Body of pancreas (tissue), 4 donors: ENCODE measurements at places on chromosomes 12 and 14.
A peak's percentile ranks its signal among the peaks of the same experiment; 100 is the strongest.

- H3K27ac ChIP-seq, result no peak overlapping the region
- H3K4me1 ChIP-seq, result no peaks in the 10 kb centered on the region
- H3K4me3 ChIP-seq, result no peak overlapping the region
- H3K27me3 ChIP-seq, result no peaks in the 10 kb centered on the region
- no peak for DNase-seq
These were observed 153.1 kb downstream of the BCAT1 start for GRCh38 chr12:24795699-24796347.

DNA sequence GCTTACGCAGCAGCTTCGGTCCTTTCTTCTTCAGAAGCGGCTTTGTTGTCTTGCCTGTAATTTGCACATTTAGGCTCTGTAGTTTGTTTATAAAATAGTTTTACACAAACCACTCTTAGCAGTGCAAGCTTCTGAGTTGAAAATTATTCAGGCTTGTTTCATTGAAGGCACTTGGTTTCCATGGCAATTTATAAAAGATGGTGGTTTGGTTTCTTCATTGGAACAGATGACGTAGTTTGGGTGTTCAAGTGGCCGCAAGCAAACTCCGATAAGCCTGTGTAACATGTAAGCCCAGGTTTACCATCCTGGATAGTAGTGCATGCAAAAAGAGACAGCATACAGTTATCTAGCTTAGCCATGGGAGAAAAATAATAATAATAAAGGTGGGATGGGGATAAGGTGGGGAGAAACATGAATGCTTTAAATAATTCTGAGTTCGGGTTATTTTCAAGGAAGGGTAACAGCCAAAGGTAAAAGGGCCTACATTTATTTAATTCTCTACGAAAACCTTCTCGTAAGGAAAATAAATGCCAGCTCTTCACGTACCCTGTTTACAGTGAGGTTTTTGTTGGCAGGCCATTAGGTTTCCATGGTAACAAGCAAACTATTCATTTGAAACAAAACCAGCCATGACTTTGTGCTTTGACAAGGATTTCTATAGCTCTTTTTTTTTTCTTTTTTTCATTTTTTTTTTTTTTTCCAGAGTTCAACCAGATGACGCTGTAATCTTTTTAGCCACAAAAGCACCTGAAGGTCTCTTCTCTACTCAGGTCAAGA is 189.6 kb upstream of the RPL10L start:
- H3K4me1 ChIP-seq, result no peaks in the 10 kb centered on the region
- DNase-seq, result no peak
- no peak overlapping the region for H3K27ac ChIP-seq
- H3K4me3 ChIP-seq, result no peak overlapping the region
- no peaks in the 10 kb centered on the region for H3K36me3 ChIP-seq
- H3K27me3 ChIP-seq, result no peaks in the 10 kb centered on the region

DNA sequence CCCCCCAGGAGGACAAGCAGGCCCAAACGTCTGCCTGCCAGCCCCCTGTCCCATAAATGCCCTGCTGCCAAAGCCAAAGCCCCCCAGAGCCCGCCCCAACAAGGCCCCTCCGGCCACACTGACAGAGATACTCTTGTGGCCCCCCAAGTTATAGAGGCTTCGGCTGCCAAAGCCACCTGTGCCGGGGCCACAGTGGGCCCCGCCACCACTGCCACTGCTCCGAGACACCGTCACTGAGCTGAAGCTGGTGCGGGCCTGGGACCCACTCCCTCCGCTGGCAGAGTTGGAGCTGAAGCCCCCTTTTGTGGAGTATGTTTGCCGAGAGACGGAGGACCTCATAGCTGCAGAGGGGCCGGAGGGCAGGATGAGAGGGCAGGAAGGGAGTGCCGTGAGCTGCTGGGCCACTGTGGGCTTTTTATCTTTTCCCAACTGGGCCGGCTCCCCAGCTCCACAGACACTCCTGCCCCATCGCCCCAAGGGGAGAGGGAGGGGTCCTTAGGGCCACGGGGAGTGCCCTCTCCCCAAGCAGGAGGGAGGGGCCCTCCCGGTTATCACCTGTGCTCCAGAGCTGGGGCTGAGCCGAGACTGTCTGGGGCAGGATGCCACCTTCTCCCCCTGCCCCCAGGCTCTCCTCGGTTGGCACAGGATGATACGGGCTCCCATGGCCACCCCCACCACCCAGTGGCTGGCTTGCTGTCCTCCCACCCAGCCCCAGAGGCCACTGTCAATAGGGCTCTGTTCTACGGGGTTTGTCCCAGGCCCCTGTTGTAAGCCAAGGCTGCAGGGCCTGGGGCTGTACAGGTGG is at the start of gene KRT79:
Gene KRT79, minus strand, starts transcription at position 390 of the 805 bp plus-strand sequence. Its CDS starts 51 bp downstream, at position 339.
- H3K36me3 ChIP-seq, result no peaks in the 10 kb centered on the region
- DNase-seq, result no peak
- no peak within 1 kb of the TSS for H3K4me3 ChIP-seq
- H3K27ac ChIP-seq, result no peak within 1 kb of the TSS

GRCh38 chr14:69318241-69318640 is 58.3 kb downstream of the GALNT16 start:
- no peak overlapping the region for H3K27ac ChIP-seq
- H3K36me3 ChIP-seq, result no peaks in the 10 kb centered on the region
- no peak overlapping the region for H3K4me3 ChIP-seq
- H3K4me1 ChIP-seq, result no peaks in the 10 kb centered on the region

DNA sequence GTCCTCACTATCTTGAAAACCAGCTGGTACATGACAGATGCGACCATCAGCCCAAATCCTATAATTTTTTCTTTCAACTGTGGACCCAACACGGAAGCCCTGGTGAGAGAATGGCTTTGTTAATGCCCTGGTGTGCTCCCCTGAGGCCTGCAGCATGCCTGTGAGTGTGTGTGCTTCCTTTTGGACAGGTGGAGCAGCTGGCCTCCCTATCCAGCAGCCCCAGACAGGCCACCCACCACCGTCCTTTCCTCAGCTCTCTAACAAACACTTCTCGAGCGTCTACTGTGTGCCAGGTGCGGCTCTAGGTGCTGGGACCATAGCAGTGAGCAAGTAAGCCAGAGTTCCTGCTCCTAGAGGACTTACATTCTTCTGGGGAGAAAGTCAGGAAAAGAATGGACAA is 78.9 kb upstream of the GZMB start:
- no peak for DNase-seq
- no peak overlapping the region for H3K27ac ChIP-seq
- H3K36me3 ChIP-seq, result no peaks in the 10 kb centered on the region
- H3K27me3 ChIP-seq, result no peaks in the 10 kb centered on the region

GRCh38 chr12:53328043-53328435 is 6.6 kb upstream of the AAAS start:
- no peak for DNase-seq
- no peak overlapping the region for H3K4me3 ChIP-seq
- H3K27ac ChIP-seq, result no peak overlapping the region
- H3K27me3 ChIP-seq, result no peaks in the 10 kb centered on the region
- H3K36me3 ChIP-seq, result no peaks in the 10 kb centered on the region

DNA sequence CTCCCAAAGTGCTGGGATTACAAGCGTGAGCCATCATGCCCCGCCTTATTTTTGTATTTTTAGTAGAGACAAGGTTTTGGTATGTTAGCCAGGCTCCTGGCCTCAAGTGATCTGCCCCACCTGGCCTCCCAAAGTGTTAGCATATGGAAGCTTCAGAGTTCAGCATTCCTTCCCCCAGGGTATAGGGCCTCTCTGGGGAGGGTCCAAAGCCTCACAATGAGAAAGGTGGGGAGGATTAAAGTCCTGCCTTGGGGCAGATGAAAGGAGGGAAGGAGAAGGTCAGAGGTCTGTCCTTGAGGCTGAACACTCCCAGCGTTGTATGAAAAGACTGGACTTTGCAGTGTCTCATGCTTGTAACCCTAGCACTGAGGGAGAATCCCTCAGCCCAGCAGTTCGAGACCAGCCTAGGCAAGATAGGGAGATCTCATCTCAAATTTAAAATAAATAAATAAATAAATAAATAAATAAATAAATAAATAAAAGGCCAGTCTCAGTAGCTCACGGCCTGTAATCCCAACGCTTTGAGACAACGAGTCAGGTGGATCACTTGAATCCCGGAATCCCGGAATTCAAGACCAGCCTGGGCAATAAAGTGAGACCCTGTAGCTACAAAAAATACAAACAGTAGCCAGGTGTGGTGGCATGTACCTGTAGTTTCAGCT is 22.0 kb upstream of the RCOR1 start:
- H3K27me3 ChIP-seq, result no peaks in the 10 kb centered on the region
- H3K4me1 ChIP-seq, result peaks cover 7% of the 10 kb centered on the region
- no peak for DNase-seq
- no peak overlapping the region for H3K4me3 ChIP-seq

- H3K4me3 ChIP-seq, result peak overlapping the region; percentile 6
- peak; percentile 43 for DNase-seq
- H3K27ac ChIP-seq, result peak overlapping the region; percentile 39
- H3K36me3 ChIP-seq, result no peaks in the 10 kb centered on the region
These were observed 40.9 kb upstream of the CAPRIN2 start for GRCh38 chr12:30795410-30796312.

DNA sequence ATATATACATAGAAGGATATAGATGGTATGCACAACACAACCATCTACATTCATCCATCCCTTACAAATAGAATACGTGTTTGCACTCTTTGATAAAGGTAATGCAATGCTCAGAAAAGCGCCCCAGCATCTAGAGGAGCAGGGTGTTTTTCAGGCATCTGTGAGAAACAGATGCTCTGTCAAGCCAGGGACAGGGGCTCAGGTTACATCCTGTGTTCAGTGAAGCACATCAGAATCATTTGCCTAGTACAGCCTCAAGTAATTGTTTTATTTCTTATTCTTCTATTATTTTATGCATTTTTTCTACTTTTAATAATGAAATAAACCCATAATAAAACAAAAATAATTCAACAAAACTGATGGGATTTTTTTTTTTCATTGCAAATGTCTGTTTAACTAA is 50.5 kb upstream of the HIF1A start:
- no peaks in the 10 kb centered on the region for H3K36me3 ChIP-seq
- H3K27me3 ChIP-seq, result no peaks in the 10 kb centered on the region
- H3K4me1 ChIP-seq, result no peaks in the 10 kb centered on the region
- no peak for DNase-seq
- H3K4me3 ChIP-seq, result no peak overlapping the region

DNA sequence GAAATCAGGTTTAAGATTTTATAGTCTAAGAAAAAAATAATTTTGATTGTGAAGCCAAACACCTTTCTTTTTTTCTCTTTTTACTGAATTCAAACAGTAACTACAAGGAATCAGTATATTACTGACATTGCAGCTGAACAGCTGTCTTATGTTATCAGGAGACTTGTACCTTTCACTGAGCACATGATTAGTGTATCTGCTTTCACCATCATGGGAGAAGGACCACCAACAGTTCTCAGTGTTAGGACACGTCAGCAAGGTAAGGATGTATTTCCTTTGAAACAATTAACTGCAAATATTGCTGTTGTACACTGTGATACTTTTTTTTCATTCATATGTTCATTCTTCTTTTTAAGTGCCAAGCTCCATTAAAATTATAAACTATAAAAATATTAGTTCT is 50.8 kb downstream of the PTPRQ start:
- DNase-seq, result no peak
- no peaks in the 10 kb centered on the region for H3K4me1 ChIP-seq
- H3K36me3 ChIP-seq, result no peaks in the 10 kb centered on the region
- no peaks in the 10 kb centered on the region for H3K27me3 ChIP-seq
- no peak overlapping the region for H3K4me3 ChIP-seq

- no peak for DNase-seq
- H3K27ac ChIP-seq, result no peak overlapping the region
- H3K36me3 ChIP-seq, result no peaks in the 10 kb centered on the region
- peaks cover 15% of the 10 kb centered on the region for H3K4me1 ChIP-seq
- no peak overlapping the region for H3K4me3 ChIP-seq
These were observed 136.8 kb downstream of the TTC8 start for GRCh38 chr14:88961214-88961613.

DNA sequence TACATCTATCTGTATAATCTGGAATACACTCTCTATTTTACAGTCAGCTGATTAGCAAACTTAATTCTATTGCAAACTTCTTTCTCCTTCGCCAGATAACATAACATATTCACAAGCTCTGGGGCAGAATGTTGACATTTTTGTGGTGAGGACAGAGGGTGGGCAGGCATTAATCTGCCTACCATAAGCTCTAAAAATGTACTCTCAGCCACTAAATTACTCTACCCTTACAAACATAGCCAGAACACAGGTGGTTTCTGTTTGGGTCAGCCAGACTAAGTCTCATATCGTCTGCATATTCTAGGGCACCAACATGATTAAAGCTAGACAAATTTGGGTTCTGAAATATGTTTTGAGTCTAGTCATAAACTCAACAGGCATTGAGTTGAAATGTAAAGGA is 90.1 kb downstream of the SLC6A15 start:
- H3K36me3 ChIP-seq, result no peaks in the 10 kb centered on the region
- H3K4me3 ChIP-seq, result no peak overlapping the region
- no peak for DNase-seq
- H3K4me1 ChIP-seq, result no peaks in the 10 kb centered on the region
- no peak overlapping the region for H3K27ac ChIP-seq

DNA sequence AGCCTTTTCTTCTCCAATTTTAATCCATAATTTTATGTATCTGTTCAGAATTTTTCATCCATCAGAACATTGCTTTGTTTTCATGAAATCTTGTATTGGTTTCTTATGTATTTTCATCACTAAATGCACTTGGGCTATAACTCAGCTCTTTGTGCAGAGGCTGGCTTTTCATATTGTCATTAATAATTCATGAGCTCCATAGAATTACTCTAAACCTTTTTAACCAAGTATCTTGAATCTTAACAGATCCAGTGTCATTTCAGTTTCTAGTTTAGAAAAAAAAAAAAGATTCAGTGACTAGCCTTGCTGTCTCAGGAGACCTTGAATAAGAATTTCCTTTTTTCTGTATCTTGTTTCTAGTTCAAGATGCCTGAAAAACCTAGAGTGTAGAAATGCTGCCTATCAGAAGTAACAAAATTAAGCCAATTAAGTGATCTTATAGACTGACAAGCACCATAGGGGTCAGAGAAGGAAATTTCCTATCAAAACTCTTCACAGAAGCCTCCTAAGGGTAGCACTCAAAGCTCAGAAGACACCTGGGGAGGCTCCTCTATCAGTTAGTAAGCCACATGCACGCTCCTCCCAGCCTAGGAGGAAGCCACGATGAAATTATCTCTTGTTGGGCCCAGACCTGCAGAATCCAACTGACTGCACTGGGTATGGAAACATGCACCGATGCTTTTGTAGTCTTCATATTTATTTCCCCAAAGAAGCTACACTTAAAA is 163.4 kb downstream of the KICS2 start:
- no peaks in the 10 kb centered on the region for H3K36me3 ChIP-seq
- peaks cover 10% of the 10 kb centered on the region for H3K4me1 ChIP-seq
- H3K27me3 ChIP-seq, result no peaks in the 10 kb centered on the region
- DNase-seq, result no peak
- H3K27ac ChIP-seq, result no peak overlapping the region

DNA sequence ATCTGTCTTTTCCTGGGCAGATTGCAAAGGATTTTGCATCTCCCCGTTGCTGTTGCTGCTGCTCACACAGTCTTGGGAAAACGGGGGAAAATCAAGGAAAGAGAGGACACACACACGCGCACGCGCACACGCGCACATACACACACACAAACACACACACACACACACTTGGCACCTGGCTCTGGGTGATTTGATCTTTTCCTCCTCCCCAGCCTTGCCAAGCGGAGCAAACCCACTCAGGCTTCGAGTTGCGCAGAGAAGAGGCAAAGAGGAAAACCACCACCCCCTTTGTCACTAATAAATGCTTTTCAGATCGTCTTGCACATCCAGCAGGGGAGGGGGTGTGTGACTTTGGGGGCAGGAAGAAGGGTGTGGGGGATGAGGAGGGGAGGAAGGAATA is 965 bp upstream of the NOS1 start:
- no peaks in the 10 kb centered on the region for H3K27me3 ChIP-seq
- H3K36me3 ChIP-seq, result no peaks in the 10 kb centered on the region
- peaks cover 10% of the 10 kb centered on the region for H3K4me1 ChIP-seq
- no peak overlapping the region for H3K27ac ChIP-seq
- no peak overlapping the region for H3K4me3 ChIP-seq

- H3K36me3 ChIP-seq, result peaks cover 15% of the 10 kb centered on the region
- peaks cover 17% of the 10 kb centered on the region for H3K4me1 ChIP-seq
- no peaks in the 10 kb centered on the region for H3K27me3 ChIP-seq
These were observed 9.2 kb upstream of the MYL6B start for GRCh38 chr12:56143217-56143616.
